Placental epithelial cell (primary cell): ENCODE measurements at places on chromosomes 6 and 20. TPM values are rescaled to one million over a fixed set of nuclear protein-coding genes. Genes with fewer than 3 reads are reported as not detected.

MYCT1 gene
- total RNA-seq, result not detected in 2 replicates

PDYN gene
- total RNA-seq, result not detected in 2 replicates

DPPA5 gene
- not detected in 2 replicates for total RNA-seq

GPSM3 gene
- 0.79 and 2.2 TPM in 2 replicates for total RNA-seq

B3GAT2 gene
- total RNA-seq, result not detected in 2 replicates

CCDC170 gene
- total RNA-seq, result not detected in 2 replicates

SLC2A10 gene
- total RNA-seq, result 73.6 and 79.7 TPM in 2 replicates

TMEM181 gene
- 13.3 and 23.5 TPM in 2 replicates for total RNA-seq

KCNK5 gene
- 0.22 TPM in 1 of 2 replicates, not detected in the other for total RNA-seq

HLA-DQB2 gene
- not detected in 2 replicates for total RNA-seq

SKIC2 gene
- 63.2 and 74.0 TPM in 2 replicates for total RNA-seq

BEND6 gene
- total RNA-seq, result 12.6 and 20.6 TPM in 2 replicates

C20orf202 gene
- total RNA-seq, result under 0.01 TPM in 1 of 2 replicates, not detected in the other

CNR1 gene
- not detected in 2 replicates for total RNA-seq

GJA10 gene
- total RNA-seq, result not detected in 2 replicates

HEY2 gene
- total RNA-seq, result not detected in 2 replicates

KIF25 gene
- total RNA-seq, result not detected in 2 replicates

ARFGAP1 gene
- 91.9 and 112 TPM in 2 replicates for total RNA-seq

MAPK13 gene
- 0.39 and 0.43 TPM in 2 replicates for total RNA-seq

SNRPB2 gene
- total RNA-seq, result 36.5 and 49.5 TPM in 2 replicates

FRK gene
- total RNA-seq, result 5.1 and 6.5 TPM in 2 replicates

CGA gene
- total RNA-seq, result not detected in 2 replicates

HAO1 gene
- not detected in 2 replicates for total RNA-seq

MMUT gene
- 8.6 and 11.9 TPM in 2 replicates for total RNA-seq

ELOVL2 gene
- total RNA-seq, result not detected in 2 replicates

LY6G6F gene
- total RNA-seq, result not detected in 2 replicates

SIRPB1 gene
- 0.39 TPM in 1 of 2 replicates, not detected in the other for total RNA-seq

VGLL2 gene
- total RNA-seq, result not detected in 2 replicates

TINAG gene
- not detected in 2 replicates for total RNA-seq

DLK2 gene
- 6.8 and 11.0 TPM in 2 replicates for total RNA-seq

TCP11 gene
- 0.43 and 1.6 TPM in 2 replicates for total RNA-seq

BPIFA1 gene
- not detected in 2 replicates for total RNA-seq

KHDC1L gene
- total RNA-seq, result not detected in 2 replicates

CHRNA4 gene
- not detected in 2 replicates for total RNA-seq

LINC00237 gene
- not detected in 2 replicates for total RNA-seq

ACTL10 gene
- 6.0 and 7.1 TPM in 2 replicates for total RNA-seq

DLL1 gene
- under 0.01 TPM in 1 of 2 replicates, not detected in the other for total RNA-seq

SAMD3 gene
- under 0.01 TPM in 1 of 2 replicates, not detected in the other for total RNA-seq

DCDC2 gene
- not detected in 2 replicates for total RNA-seq

BPIFB4 gene
- not detected in 2 replicates for total RNA-seq

VSX1 gene
- total RNA-seq, result not detected in 2 replicates

C20orf204 gene
- total RNA-seq, result 1.6 and 2.0 TPM in 2 replicates

RHAG gene
- total RNA-seq, result not detected in 2 replicates

CSNK2A1 gene
- total RNA-seq, result 65.2 and 107 TPM in 2 replicates

TFAP2D gene
- not detected in 2 replicates for total RNA-seq

AAR2 gene
- total RNA-seq, result 27.1 and 35.9 TPM in 2 replicates

MICA gene
- 28.3 and 31.0 TPM in 2 replicates for total RNA-seq

MYH7B gene
- total RNA-seq, result under 0.01 and 0.39 TPM in 2 replicates

LY6G6D gene
- total RNA-seq, result not detected in 2 replicates

LPA gene
- total RNA-seq, result not detected in 2 replicates
